ENCODE measurements at places on chromosomes 1 and 21. TPM values are rescaled to one million over a fixed set of nuclear protein-coding genes. Genes with fewer than 3 reads are reported as not detected.

DNA sequence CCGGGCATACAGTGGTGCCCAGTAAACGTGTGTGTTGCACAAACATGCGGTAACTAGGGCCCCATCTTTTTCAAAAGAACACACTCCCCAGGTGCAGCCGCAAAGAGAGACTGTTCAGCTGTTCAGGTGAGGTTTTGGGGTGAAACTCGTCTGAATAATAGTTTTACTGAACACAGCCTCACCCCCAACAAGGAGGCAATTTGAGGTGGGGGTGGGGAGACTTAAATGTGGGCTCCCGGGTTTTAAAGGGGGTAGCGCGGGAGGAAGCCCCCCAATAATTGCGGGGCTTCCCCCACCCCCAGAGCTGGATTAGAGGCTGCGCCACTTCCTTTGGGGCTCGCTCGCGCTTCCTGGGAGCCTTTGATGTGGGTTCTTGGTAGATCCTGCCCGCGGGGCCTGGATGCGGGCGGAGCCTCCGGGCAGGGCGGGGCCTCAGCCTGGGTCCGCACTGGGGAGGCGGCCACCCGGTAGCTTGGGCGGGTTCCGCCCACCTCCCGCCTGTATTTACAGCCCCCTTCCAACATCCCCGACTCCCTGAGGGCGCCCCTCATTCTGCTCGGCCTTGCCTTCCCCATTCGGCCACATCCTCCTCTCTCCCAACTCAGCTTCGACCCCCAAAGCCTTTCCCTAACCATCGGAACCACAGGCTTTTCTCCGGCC is 6.4 kb upstream of the EPHA2 start:
- DNase-seq = peak; percentile 73
- no peaks in the 10 kb centered on the region for H3K4me1 ChIP-seq
- H3K27me3 ChIP-seq = no peaks in the 10 kb centered on the region
- no peaks in the 10 kb centered on the region for H3K36me3 ChIP-seq

The C1orf167 gene
- total RNA-seq = 3.6 TPM

GRCh38 chr1:90952906-90953305 is 68.9 kb downstream of the ZNF644 start:
- no peaks in the 10 kb centered on the region for H3K36me3 ChIP-seq
- no peak overlapping the region for H3K4me3 ChIP-seq
- no peak for DNase-seq
- H3K27me3 ChIP-seq = no peaks in the 10 kb centered on the region
- peaks cover 3% of the 10 kb centered on the region for H3K4me1 ChIP-seq

DNA sequence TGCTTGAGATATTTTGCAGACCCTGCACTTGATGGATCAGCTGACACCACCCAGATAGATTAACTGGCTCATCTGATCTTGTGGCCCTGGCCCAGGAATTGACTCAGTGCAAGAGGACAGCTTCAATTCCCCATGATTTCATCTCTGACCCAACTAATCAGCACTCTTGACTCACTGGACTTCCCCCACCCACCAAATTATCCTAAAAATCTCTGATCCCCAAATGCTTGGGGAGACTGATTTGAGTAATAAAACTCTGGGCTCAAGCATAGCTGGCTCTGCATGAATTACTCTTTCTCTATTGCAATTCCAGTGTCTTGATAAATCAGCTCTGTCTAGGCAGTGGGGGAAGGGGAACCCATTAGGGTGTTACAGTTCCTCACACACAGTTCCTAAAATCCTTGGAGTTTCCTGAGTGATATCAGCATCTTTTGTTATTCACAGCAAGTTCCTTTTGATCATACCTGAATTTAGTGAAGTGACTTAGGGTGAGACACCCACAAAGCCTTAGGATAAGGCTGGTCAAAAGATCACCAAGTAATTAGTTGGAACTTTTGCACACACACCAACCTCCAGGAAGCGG is 104.2 kb downstream of the COP1 start:
- no peaks in the 10 kb centered on the region for H3K4me1 ChIP-seq
- H3K27me3 ChIP-seq = no peaks in the 10 kb centered on the region
- no peaks in the 10 kb centered on the region for H3K36me3 ChIP-seq
- H3K27ac ChIP-seq = no peak overlapping the region
- no peak overlapping the region for H3K4me3 ChIP-seq
- DNase-seq = no peak

DNA sequence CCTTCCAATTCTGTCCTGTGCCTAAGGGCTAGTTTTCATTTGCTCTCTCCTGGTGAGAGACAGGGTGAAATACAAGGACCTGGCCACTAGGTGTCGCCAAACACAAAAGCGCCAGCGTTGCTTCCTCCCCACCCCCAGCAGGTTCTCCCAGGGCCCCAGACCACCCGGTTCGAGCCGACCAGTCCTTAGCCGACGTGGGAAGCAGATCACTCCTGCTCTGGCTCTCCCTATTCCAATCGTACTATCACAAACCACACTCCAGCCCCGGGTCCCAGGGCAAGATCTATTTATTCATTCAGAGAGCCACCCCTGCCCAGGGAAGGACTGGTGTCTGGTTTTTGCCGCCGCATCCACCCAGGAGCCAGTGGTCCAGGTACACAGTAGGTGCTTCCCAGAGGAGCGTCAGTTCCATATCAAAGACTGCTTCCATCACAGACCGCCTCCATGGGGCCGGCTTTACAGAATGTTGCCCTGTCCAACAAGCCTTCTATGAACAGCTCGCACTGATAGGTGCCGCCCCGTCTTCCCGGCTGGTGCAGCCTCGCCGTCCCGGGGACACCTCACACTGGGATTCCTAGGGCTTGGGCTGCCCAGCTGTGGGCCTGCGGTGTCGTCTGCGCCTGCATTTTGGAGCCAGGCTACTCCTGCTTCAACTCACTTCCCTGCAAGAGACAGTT is 35.0 kb downstream of the CTNNBIP1 start:
- H3K36me3 ChIP-seq = no peaks in the 10 kb centered on the region
- peak overlapping the region; percentile 14 for H3K27ac ChIP-seq
- peak; percentile 75 for DNase-seq
- no peaks in the 10 kb centered on the region for H3K4me1 ChIP-seq

DNA sequence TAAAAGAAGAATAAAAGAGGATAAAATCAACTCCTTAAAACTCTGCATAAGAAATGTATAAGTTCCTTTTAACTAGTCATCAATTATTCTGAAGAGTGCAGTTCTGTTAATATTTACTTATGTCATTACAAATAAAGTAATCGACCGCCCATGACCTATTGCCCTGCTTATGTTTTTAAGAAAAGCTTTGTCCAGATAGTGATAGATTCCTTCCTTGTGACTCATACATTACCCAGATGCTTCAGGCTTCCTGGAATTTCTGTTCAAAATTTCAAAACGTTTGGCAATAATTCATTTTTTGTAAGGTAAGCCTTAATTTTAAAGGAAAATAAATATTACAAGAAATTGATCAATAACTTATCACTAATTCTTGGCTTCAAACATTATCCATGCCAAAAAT is 918.2 kb upstream of the ADGRL2 start:
- no peak overlapping the region for H3K4me3 ChIP-seq
- DNase-seq = no peak
- H3K36me3 ChIP-seq = no peaks in the 10 kb centered on the region

The TNFRSF14 gene
- 89.1 TPM for total RNA-seq

The SLC44A3 gene
- 3.3 TPM for total RNA-seq

The GPR37L1 gene
- total RNA-seq = not detected

GRCh38 chr1:106755682-106756406 is 300.6 kb upstream of the PRMT6 start:
- no peaks in the 10 kb centered on the region for H3K36me3 ChIP-seq
- H3K4me1 ChIP-seq = no peaks in the 10 kb centered on the region
- no peak for DNase-seq

DNA sequence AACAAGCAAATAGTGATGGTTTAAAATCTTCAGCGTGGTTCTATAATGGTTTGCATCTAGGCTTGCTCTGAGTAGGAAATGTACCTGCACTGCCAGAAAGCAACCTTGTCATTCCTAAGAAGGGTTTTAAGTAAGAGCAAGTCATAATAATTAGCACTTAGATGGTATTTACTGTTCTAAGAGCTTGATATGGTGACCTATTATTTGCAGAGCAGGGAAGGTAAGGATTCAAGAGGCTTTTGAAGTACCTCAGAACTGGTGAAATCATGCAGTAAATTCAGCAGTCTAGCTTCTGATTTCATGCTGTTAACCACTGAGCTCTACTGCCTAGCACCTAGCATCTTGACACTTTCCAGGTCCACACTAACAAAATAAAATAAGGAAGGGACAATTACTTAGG is 23.7 kb downstream of the ATP1A1 start:
- no peak overlapping the region for H3K4me3 ChIP-seq
- no peak overlapping the region for H3K27ac ChIP-seq

GRCh38 chr1:15151377-15151806 is 2.2 kb upstream of the TMEM51 start:
- no peak for DNase-seq
- H3K4me1 ChIP-seq = peaks cover 4% of the 10 kb centered on the region
- H3K27me3 ChIP-seq = no peaks in the 10 kb centered on the region
- H3K36me3 ChIP-seq = no peaks in the 10 kb centered on the region

The MRPL24 gene
- total RNA-seq = 46.1 TPM

GRCh38 chr1:13675151-13675651 is 24.8 kb upstream of the PRDM2 start:
- no peak overlapping the region for H3K27ac ChIP-seq
- no peaks in the 10 kb centered on the region for H3K27me3 ChIP-seq
- H3K4me1 ChIP-seq = no peaks in the 10 kb centered on the region
- no peak overlapping the region for H3K4me3 ChIP-seq
- DNase-seq = no peak

GRCh38 chr1:12485231-12486058 is 132.6 kb downstream of the DHRS3 start:
- H3K36me3 ChIP-seq = peaks cover 1% of the 10 kb centered on the region
- H3K27ac ChIP-seq = no peak overlapping the region
- H3K27me3 ChIP-seq = no peaks in the 10 kb centered on the region

- no peak for DNase-seq
- H3K4me1 ChIP-seq = no peaks in the 10 kb centered on the region
- H3K4me3 ChIP-seq = no peak overlapping the region
- no peaks in the 10 kb centered on the region for H3K36me3 ChIP-seq
- no peak overlapping the region for H3K27ac ChIP-seq
- H3K27me3 ChIP-seq = no peaks in the 10 kb centered on the region
Measured at GRCh38 chr1:160570840-160571239, 8.5 kb downstream of the CD84 start.

The LDLRAD2 gene
- total RNA-seq = 0.42 TPM

The FAM78B gene
- 1.6 TPM for total RNA-seq

DNA sequence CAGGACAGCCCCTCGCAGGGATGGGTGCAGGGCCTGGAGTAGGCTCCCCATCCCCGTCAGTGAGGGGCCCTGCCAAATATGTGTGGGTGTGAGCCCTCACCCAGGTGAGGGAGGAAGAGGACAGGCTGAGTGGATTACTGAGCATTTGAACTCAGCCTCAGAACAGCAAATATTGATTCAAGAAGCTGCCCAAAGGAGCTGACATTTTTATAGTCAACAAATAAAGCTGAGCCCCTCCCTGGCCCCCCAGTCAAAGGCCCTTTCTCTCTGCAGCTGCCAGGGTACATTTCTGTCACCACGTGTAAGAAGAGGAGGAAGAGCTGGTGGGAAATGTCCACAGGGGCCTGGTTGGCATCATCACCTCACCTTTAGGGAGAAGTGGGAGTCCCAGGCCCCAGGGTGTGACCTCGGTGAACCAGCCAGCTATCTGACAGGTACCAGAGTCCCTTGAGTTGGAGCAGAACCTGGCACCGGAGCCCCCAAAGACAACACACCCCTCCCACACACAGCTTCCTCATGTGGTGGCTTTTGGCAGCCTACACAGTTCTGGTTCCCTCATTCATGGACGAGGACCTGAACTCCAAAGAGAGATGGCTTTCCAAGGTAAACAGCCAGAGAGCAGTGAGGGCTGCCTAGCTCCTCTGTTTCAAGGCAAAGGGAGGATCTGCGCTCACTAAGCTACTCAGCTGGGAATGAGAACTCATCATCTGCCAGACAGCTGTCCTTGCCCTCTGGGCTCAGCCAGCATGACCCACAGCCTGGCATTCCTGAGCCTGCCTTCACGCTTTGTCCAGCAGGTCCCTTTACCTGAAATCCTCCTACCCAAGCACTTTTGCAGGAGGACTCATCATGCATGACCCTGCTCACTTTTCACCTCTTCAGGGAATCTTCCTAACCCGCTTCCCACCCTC is 43.0 kb upstream of the TENT5C start:
- H3K36me3 ChIP-seq = no peaks in the 10 kb centered on the region
- no peaks in the 10 kb centered on the region for H3K4me1 ChIP-seq
- no peak overlapping the region for H3K27ac ChIP-seq
- H3K27me3 ChIP-seq = no peaks in the 10 kb centered on the region
- DNase-seq = no peak
- no peak overlapping the region for H3K4me3 ChIP-seq

DNA sequence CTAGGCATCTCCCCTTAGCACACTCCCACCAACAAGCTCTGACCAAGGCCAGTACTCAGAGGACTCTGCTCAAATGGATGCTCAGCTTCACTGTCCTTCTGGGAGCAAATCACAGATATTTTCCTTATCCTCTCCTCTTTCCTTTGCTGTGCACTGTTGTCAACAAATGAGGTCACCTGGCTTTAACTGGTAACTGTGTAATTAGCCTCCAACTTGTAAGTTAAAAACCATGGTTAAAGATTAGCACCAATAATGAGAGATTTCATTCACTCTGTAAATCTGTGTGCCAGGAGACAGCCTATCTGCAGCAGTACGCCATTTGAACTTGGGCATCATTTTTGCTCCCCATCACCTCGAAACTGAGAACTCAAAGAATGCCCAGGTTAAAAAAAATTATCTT is 149.5 kb downstream of the GABPA start:
- H3K27ac ChIP-seq = no peak overlapping the region
- DNase-seq = no peak
- no peaks in the 10 kb centered on the region for H3K27me3 ChIP-seq
- no peak overlapping the region for H3K4me3 ChIP-seq
- peaks cover 2% of the 10 kb centered on the region for H3K36me3 ChIP-seq
- H3K4me1 ChIP-seq = no peaks in the 10 kb centered on the region

GRCh38 chr1:37471345-37472231 is 2.8 kb upstream of the ZC3H12A start:
- H3K27ac ChIP-seq = peak overlapping the region; percentile 97
- H3K36me3 ChIP-seq = no peaks in the 10 kb centered on the region
- peak; percentile 93 for DNase-seq
- no peaks in the 10 kb centered on the region for H3K27me3 ChIP-seq
- H3K4me1 ChIP-seq = no peaks in the 10 kb centered on the region
- peak overlapping the region; percentile 24 for H3K4me3 ChIP-seq

The INPP5B gene
- 38.4 TPM for total RNA-seq

The ZSCAN20 gene
- 8.0 TPM for total RNA-seq

The HMGCS2 gene
- not detected for total RNA-seq

The CNR2 gene
- total RNA-seq = 0.15 TPM

GRCh38 chr1:211476200-211476849 is 15.6 kb downstream of the RD3 start:
- H3K27me3 ChIP-seq = no peaks in the 10 kb centered on the region
- H3K27ac ChIP-seq = no peak overlapping the region
- no peak overlapping the region for H3K4me3 ChIP-seq
- no peaks in the 10 kb centered on the region for H3K4me1 ChIP-seq
- H3K36me3 ChIP-seq = no peaks in the 10 kb centered on the region

The EPHA2 gene
- 25.2 TPM for total RNA-seq

GRCh38 chr1:205588636-205589035 is 43.2 kb downstream of the ELK4 start:
- no peaks in the 10 kb centered on the region for H3K4me1 ChIP-seq
- DNase-seq = peak; percentile 73
- H3K4me3 ChIP-seq = no peak overlapping the region
- no peak overlapping the region for H3K27ac ChIP-seq
- no peaks in the 10 kb centered on the region for H3K27me3 ChIP-seq
